ENCODE measurements at places on chromosomes 3 and 15.

GRCh38 chr3:197001972-197002700 is 27.5 kb downstream of the MELTF start:
- DNase-seq = no peak

GRCh38 chr3:82157952-82158351 is 396.5 kb upstream of the GBE1 start:
- no peak for DNase-seq

DNA sequence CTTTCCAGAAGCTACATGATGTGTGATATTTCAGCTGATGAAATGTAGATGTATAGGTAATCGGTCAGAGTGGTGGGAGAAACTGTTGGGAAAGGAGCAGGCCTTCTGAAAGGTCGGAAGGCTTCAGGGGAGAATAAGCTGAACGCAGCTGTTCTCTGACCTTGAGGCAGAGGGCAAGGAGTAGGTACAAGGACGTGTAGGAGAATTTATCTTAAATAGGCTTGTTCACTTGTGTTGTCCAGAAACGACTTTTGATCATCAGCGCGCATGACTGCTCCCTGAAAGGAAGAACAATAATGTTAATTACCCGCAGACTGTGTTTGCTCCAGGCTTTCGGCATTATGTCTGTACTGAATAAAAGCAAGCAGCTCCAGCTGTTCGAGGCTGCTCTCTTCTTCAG is 39.6 kb downstream of the GPR160 start:
- no peak for DNase-seq

GRCh38 chr15:64883100-64883581 is 28.6 kb upstream of the ANKDD1A start:
- no peak for DNase-seq

DNA sequence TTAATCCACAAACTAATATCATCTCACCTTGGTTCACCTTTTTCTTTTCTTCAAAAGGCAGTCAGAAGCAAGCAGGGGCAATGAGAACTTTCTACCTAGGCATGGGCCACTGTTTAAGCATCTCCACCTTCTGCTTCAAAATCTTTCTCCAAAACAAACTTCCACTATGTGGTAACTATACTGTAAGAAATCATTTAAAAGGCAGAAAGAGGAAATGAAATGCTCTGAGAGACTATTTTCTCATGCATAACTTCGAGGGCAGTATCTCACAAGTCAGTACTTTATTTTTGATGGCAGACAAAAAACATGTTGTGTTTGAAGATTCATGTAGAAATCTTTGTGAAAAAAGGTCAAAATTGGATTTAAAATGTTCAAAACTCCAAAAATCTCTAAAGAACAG is 419.7 kb downstream of the ZBTB20 start:
- DNase-seq = no peak

DNA sequence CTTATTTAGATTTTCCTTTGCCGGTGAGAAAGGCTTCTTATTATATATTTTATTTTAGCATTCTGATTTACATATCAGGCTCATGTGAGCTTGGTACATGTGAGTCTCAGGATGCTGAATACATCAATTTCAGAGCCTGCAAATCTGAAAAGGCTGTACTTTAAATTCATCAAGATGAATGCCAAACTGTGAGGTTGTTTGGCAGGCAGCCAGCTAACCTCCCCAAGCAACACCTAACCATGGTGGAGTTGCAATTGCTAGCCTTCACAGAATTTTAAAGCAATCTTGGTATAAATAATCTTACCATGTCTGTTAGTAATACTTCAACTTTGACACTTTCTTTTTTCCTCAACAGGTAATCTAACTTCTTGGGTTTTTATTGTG is 252.5 kb downstream of the CDIN1 start:
- DNase-seq = no peak

GRCh38 chr3:122067214-122067550 is 12.0 kb downstream of the CD86 start:
- DNase-seq = no peak

DNA sequence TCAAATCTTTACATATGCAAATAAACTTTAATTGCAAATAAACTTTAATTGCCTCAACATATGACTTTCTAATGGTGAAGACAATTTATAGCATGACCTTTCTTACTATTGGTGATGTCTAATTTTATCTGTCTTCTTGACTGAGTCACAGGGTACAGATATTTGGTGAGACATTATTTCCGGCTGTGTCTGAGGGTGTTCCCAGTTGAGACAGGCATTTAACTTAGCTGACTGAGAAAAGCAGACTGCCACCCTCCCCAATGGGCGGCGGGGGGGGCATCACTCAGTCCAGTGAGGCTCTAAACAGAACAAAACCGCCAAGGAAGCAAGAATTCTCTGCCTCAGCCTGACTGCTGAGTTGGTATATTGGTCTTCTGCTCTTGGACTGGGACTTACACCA is 160.0 kb downstream of the TBL1XR1 start:
- DNase-seq = no peak

- DNase-seq = no peak
These were observed 32.8 kb downstream of the LRRK1 start for GRCh38 chr15:100951965-100952364.

- DNase-seq = no peak
These were observed 24.9 kb upstream of the LRIG1 start for GRCh38 chr3:66525771-66526170.

- no peak for DNase-seq
These were observed 558 bp upstream of the SLC30A4 start for GRCh38 chr15:45523166-45523460.

DNA sequence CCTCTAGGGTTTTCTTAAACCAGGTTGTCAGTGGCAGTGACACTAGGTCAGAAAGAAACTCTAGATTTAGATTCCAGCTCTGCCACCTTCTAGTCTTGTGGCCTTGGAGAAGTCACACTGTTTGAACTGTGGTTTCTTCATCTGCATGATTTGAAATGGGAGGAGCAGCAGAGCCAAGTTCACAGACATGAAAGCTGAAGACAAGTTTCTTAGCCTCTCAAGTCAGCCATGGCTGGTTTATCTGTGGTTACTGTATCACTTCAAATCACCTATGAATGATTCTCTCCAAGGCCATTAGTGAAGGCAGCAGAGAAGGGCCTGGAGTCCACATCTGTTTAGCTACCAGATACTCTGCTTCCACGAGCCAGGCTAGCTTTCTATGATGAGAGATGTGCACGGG is 15.6 kb downstream of the CLEC3B start:
- DNase-seq = peak; percentile 76

- DNase-seq = no peak
These were observed 25.9 kb downstream of the LTF start for GRCh38 chr3:46438831-46439230.

DNA sequence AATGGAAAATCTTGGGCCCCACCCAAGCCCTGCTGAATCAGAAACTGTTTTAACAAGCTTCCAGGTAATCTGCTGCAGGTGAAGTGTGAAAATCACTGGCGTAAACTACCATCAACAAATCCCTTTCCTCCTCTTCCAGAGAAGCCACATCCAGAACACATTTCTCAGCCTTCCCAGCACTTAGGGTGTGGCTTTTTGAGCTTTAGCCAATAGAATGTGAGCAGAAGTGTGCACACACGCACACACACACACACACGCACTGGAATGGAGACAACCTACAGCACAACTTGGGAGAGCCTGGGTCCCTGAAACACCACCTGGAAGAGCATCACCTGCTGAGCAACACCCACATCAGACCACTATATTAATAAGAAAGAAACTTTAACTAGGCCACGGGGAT is 98.6 kb downstream of the OSBPL10 start:
- no peak for DNase-seq

DNA sequence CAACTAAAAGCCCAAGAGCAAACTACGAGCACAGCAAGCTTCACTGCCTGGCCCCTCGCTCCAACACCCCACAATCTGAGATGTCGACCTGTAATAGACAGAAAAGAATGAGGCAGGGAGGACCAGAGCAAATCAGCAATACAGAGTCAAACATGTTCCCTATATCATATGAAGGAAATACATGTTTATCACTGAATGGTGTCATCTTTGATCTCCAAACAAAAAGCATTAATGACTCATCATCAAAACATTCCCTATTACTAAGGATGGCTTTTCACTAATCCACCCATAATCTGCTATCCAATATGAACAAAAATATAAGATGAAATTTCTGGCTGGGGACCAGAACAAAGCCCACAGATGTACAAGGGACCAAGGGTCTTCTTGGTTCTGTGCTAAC is 34.7 kb downstream of the MYO5A start:
- DNase-seq = no peak

- DNase-seq = no peak
These were observed 197.0 kb upstream of the CFAP20DC start for GRCh38 chr3:59246719-59247401.

DNA sequence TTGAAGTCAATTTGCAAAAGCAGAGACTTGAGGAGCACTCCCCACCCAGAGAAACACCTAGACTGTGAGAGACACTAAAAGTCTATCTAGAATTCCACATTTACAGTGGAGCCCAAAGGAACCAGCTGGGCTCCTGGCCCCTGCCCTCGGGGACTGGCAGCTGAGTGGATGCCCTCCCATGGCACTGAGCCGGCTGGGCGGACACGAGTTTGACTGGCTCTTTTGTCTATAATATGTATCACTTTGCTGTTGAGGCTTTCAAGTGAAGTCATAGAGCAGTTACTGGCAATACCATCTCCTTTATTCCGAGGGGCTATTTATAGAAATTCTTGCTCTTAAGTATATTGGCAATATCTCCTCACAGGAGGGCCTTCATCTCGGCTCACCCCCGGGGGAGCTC is 65.8 kb upstream of the TNFAIP8L3 start:
- DNase-seq = no peak

DNA sequence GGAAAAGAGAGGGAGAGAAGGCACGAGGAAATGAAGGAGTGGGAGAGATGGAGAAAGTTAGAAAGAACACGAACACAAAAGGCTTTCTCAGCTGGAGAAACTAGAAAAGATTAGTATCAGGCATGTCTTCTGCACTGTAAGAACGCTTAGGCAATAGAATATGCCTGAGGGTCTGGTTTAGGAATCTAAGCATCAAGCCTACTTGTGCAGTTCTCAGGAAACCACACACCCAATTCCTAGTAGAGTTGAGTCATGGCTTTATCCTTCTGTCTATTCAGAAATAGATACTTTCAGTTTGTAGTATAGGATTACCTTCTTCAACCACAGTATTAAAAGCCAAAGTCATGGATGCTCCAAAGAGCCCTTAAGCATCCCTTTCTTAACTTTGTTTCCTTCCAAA is 969.4 kb downstream of the NTRK3 start:
- DNase-seq = no peak

GRCh38 chr3:95343767-95344166 is 1280.9 kb downstream of the NSUN3 start:
- DNase-seq = no peak

DNA sequence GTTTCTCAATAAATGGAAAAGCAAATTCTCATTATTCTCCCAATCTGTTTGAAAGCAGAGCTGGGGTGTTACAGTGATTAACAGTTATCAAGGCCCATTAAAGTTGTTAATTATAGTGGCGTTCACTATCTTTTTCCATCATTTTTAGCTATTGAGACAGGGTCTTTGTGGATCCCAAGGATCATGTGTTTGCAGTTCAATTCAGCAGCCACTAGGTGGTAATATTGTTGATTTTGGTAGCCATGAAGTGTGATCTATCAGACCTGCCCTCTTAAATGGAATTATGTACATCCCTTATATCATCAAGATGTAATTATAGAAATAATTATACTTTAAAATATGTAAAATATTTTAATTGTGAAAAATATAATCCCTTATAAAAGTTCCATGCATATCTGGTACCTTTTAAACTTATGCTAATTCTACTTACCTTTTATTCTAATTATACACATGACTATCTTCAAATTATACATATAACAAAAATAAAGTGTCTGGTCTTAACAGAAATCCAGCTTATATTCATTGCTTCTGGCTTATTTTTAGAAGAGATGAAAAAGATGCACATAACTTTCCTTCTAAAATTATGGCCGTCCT is 126.4 kb downstream of the GREM1 start:
- DNase-seq = peak; percentile 9

- no peak for DNase-seq
These were observed 89.9 kb upstream of the TNFAIP8L3 start for GRCh38 chr15:51184627-51185026.

GRCh38 chr3:195757438-195757770 is 36.6 kb downstream of the MUC20 start:
- DNase-seq = no peak

GRCh38 chr15:80567721-80568157 is 127.4 kb upstream of the ABHD17C start:
- peak; percentile 59 for DNase-seq

DNA sequence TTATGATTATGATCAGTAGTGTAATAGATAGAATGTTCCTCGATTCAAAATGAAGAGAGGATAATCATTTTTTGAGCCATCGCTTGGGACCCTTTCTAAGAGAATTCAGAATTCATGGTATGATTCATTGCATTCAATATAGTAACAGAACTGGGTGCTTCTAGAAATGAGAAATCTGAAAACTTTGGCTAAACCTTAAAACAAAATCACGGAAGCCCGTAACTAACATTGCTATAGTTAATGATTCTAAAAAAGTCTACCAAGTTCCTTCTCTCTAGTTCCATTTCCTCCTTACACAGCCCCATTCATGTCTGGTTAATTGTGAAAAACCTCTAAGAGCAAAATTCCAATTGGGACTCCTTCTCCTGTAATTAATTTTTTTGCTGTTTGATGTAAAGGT is 217.1 kb downstream of the GBE1 start:
- no peak for DNase-seq

GRCh38 chr3:142595951-142596725 is at the start of gene PLS1:
PLS1 (plus strand) TSS chr3:142596393; CDS start chr3:142664238, 67,845 bp downstream.
- peak; percentile 78 for DNase-seq

DNA sequence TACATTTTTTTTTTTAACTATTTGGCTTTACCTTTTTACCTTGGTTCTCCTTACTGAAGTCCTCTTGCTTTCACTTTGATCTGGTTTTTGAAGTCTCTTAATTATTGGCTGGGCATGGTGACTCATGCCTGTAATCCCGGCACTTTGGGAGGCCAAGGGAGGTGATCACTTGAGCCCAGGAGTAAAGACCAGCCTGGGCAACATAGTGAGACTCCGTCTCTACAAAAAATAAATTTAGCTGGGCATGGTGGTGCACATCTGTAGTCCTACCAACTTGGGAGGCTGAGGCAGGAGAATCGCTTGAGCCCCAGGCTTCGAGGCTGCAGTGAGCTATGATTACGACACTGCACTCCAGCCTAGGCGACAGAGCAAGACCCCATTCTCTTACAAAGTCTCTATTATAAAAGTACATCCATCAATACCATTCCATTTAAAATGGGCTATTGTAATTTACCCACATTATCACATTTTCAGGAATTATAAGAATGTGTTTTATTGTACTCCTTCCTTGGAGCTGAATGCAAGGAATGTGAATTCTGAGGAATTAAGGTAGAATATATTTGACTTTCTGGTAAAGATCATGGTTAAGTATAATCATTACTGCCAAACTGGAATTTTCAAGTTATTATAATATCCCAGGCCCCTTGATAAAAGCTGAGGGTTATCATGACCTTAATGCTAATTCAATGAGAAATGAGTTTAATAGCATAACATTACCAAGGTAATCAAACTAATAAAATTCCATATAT is 49.0 kb downstream of the MSL2 start:
- no peak for DNase-seq

Measured in Jurkat, Clone E6-1 (cell line).